ENCODE measurements at places on chromosomes 12 and 14.

DNA sequence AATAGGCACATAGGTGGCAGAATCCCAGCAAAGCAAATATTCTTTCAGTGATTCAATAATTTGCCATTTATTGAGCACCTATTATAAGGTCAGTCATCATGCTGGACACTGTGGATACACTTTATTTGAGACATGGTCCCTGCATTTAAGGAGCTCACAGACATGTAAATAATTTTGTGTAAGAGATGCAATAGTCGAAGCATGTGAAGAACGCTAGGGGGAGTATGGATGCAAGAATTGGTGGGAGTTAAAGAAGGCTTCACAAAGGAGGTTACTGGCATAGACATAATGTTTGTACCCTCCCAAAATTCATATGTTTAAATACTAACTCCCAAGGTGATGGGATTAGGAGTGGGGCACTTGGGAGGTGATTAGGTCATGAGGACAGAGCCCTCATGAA lies 260.6 kb upstream of the GARIN6 start:
- DNase-seq = no peak

DNA sequence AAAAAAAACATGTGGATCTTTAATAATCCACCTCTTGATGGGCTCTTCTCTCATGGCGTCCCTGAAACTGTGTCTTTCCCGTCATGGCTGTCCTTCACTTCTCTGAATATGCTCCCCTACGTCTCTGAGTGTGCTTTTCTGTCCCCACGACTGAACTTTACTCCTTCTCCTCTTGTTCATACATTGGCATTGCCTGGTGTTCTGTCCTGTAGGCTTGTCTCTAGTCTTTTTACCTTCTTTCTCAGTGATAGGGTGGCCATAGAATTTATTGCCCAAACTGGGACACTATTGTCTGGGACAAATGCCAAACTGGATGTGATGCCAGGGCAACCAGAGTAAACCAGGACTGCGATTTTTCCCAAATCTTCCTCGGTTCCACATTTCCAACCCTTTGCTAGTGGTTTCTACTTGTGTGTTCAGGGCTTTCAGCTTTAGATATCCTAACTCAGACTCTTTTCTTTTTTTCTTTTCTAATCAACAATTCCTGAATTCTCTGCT lies 202.2 kb downstream of the ATP23 start:
- DNase-seq = no peak

DNA sequence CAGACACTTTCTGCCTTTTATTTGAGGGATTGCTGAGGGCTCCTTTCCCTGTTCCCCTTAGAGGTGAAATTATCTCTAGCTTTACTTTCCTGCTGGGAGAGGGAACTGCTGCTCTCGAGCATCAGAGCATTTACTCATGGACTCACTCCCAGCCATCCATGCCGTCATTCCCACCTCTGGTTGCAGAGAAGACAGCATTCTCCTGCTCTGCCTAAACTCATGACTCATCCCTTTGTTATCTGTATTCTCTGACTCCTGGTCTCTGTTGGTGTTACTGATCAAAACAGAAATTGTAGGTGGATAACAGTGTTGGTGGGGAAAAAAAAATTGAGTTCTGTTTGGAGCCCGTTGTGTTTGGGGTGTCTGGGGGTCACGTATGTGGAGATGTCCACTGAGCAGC lies 159.3 kb downstream of the TTC8 start:
- DNase-seq = no peak

GRCh38 chr14:53875324-53875897 lies 81.2 kb downstream of the BMP4 start:
- DNase-seq = no peak

DNA sequence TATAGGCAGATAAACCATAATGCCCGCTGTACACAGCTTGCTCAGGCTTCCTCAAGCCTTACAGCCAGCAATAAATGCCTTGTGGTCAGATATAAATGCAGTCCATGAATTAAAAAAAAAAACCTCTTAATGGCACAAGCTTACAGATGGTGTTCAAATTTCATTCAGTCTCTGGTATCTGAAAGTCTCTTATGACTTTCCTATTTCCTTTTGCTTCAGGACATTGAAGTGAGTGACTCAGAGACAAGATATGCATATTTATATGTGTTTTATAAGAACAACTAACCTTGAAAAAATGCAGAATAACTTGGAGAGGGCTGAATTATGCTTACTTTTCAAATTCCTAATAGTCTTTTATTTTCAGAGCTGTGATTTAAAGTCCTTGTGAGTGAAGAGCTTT lies 426.9 kb upstream of the MIS18BP1 start:
- DNase-seq = no peak

DNA sequence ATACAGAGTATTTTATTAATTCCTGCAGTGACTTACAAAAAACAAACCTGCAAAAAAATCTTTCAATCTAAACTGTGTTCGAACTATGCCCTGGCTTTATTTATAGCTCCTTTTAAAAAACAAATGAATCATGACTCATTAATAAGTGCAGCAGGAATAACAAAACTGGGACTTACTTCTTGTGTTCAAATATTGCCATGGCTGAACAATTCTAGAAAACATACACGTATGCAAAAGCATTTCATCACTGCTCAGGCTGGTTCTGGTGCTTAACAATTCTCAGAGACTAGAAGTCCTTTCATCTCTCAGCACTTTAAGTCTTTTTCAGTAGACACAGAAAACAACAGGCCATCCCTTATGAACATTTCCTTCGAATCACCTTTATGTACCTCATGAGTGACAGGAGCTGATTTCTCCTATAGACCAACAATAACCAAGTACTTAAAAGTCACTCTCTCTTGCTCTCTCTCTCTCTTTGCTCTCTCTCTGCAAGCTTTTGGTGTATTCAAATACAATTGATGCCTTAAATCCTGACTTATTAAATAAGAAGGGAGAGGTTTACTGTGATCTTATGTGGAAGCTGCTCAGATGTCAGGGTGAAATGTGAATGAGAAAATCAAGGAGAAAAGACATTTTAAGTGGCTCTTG lies 268.8 kb downstream of the TTC8 start:
- no peak for DNase-seq

- no peak for DNase-seq
Observed at GRCh38 chr14:75697918-75698317, 36.9 kb downstream of the TTLL5 start.

DNA sequence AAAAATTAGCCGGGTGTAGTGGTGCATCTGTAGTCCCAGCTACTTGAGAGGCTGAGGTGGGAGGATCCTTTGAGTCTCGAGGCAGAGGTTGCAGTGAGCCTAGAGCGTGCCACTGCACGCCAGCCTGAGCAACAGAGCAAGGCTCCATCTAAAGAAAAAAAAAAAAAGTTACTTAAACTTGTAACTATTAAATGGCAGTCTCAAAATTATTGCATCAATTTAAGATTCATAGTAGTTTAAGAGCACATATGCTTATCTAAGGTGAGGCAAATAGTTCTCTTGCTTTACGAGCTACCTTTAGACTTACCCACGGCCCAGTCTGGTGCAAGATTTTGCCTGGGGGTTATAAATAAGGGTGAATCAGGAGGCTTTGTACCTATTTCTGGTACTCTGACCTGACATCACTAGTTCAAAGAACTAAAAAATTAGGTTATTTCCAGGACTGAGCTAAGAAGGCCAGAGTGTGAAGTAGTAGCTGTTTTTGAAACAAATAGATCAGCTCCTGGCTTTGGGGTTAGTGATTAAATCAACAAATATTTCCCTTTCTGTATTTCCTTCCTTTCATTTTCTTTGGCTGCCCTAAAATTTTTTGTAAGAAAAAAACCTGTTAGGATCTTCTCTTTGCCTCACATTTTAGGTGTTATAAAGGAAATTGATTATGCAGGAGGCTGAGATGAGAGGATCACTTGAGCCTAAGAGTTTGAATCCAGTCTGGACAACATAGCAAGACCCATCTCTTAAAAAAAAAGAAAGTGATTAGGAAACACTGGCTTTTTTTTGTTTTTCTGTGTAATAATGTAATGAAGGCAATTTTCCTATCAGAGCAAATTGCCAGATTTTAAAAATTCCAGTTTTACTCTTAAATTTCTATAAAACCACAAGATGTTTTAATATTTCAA lies 3.6 kb downstream of the MGAT2 start:
- DNase-seq = no peak

DNA sequence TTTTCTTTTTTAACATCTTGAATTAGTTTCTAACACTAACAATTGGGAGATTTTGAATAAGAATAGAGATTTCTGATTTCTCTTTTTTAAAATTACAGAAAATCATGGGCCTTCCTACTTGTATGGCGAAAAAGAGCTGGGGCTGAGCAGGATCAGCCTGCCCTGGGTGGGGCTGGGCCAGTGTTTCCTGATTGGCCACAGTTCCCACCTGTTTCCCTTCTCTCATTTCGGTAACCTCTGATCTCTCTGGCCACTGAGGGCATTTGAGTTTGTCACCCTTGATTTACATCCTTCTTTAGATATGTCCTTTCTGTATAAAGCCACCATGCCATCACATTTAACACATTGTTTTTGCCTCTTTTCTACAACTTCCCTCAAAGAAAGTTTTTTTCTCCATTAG lies 254.2 kb downstream of the ZFP36L1 start:
- DNase-seq = no peak

DNA sequence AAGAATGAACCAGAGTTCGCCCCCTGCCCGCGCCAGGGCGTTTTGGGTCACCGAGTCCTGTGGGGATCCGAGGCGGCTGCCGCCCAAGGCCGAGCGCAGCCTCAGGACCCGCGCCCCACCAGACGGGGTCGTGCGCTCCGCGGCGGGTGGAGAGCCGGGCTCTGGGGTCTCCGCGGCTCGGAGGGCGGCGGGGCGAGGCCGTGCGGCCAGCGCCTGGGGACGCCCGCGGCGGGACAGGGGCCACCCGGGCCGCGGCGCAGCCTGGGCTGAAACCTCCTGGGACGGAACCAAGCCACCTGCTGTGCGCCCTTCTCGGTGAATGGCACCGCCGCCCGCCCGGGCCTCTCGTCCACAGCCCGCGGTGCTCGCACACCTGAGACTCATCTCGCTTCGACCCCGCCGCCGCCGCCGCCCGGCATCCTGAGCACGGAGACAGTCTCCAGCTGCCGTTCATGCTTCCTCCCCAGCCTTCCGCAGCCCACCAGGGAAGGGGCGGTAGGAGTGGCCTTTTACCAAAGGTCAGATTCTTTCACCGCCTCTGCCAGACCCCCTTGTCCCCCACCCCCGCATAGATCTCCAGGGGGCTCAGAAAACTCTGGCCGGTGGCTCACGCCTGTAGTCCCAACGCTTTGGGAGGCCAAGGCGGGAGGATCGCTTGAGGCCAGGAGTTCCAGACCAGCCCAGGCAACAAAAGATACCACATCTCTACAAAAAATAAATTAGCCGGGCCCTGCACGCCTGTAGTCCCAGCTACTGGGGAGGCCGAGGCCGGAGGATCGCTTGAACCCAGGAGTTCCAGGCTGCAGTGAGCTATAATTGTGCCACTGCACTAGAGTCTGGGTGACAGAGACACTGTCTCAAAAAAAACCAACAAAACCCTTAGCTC lies 901 bp downstream of the B3GNT4 start:
- DNase-seq = no peak

GRCh38 chr12:5432011-5432400 lies at the start of gene NTF3:
Gene NTF3 (plus strand): TSS chr12:5432108. CDS start chr12:5432325, 217 bp downstream.
- peak; percentile 85 for DNase-seq

DNA sequence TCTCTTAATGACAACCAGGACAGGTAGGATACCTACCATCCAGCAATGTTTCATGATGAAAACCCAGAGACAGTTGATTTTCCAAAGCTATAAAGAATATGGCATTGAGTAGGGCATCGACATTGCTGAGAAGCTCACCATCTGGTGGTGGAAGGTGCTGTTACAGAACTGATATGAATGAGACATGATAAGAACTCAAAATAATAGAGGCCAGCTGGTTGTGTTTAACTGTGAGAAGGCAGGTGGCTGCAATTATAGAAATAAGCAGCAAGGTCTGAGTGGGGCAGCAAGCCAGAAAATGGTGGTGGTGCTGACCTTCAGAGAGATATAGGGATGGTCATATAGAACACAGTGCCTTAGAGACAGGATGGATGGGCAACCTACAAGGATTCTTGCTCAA lies 449.7 kb downstream of the BTG1 start:
- no peak for DNase-seq

DNA sequence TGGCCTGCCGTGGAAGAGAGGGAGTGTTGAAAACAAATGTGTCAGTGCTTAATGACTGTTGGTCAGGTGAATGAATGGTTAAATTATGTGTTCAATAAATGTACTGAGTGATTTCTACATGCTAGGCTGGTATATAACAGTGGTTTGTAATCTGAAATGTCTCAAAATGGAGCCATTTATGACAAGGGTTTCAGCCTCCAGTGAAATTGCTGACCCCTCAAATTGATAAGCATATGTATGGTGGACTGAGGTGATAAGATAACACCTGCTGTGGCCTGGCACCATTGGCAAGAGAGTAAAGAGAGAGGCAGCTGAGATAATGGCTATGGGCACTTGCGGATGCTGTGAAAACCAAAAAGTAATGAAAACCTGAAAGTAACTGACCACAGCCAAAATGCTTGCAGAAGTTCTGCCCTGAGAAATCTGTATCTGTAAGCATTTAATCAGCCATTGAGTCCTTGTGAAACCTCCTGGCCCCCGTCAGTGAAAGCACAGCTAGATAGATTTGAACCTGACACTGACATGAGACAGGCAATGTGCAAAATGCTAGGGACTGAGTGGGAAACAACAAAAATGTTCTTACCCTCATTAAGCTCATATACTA lies 1.4 kb upstream of the BCAT1 start:
- DNase-seq = no peak

DNA sequence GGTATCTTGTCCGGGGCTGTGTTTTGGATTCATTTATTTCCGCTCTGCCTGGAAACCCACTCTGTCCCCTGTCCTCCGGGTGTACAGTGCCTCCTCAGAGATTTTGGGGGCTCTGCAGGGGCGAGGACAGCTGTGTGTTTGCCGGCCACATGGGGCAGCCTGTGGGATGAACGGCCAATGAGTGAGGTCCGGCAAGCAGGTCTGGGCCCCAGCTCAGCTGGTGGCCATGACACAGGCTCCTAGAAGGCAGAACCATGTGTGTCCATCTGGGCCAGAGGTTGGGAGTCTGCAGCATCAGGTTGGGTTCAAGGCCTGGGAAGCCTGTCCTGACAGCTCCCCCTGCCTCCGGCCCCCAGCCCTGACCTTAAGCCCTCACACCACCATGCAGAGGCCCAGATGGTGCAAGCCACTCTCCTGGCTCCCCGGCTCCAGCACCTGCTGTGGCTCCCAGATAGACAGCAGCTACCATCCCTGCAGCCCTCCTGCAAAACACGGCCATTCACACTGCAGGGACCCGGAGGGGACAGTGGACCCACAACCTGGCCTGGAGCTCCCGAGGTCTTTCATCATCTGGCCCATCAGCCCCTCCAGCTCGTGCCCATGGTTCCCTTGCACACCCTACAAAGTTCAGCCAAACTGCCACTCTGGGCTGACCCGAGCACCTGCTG lies 220.1 kb upstream of the C14orf180 start:
- no peak for DNase-seq

GRCh38 chr12:82437744-82438143 lies 79.4 kb downstream of the METTL25 start:
- no peak for DNase-seq

GRCh38 chr12:28777603-28778365 lies 371.3 kb upstream of the FAR2 start:
- DNase-seq = no peak

DNA sequence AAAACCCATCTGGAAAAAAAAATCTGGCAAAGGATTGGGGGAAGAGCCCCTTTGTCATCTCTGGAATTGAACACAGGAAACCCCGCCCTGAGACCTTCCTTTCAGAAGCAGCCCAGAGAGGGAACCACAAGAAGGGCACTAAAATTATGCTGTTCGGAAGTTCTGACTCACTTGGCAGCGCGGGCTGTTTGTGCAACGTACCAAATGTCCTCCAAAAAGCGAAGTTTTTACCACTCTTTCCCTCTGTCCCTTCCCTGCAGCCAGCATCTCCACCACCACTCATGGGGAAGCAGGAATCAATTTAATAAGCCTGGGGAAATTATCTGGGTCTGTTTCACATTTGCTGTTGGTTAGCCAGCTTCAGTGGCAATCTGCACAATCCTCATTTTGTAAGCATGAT lies 3.2 kb upstream of the SYNE3 start:
- peak; percentile 90 for DNase-seq
